ENCODE measurements at places on chromosomes 12 and 14.

DNA sequence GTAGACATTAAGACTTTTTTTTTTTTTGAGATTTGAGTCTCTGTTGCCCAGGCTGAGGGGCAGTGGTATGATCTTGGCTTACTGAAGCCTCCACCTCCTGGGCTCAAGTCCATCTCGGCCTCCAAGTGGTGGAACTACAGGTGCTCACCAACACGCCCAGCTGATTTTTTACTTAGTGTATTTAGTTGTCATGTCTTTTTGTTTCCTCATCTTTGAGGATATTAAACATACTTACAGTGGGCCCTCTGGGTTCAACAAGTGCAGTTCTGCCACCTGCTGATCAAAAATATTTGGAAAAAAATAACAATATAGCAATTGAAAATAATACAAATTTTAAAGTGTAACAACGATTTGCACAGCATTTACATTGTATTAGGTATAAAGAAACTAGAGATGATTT is 4.4 kb upstream of the B4GALNT1 start:
- DNase-seq: no peak

DNA sequence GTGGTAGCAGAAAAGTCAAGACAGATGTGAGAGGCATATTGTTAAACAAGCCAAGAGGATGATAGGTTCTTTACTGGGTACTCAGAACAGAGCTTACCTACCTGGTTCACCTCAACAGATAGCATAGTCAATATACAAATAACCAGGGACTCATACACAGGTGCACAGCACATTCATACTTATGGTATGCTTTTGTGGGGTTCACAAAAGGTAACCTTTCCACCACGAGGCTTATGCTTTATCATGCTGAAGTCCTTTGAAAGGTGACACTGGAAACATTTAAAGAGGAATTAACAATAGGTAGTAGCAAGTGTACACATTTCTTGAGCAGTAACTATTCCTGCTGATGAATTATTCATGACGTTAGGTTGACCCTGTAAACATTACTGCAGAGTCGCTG is 42.2 kb upstream of the MBIP start:
- no peak for DNase-seq

GRCh38 chr12:5593086-5593485 is 161.2 kb downstream of the NTF3 start:
- no peak for DNase-seq

- DNase-seq: no peak
Measured at GRCh38 chr12:115866909-115867525, 410.5 kb downstream of the MED13L start.

DNA sequence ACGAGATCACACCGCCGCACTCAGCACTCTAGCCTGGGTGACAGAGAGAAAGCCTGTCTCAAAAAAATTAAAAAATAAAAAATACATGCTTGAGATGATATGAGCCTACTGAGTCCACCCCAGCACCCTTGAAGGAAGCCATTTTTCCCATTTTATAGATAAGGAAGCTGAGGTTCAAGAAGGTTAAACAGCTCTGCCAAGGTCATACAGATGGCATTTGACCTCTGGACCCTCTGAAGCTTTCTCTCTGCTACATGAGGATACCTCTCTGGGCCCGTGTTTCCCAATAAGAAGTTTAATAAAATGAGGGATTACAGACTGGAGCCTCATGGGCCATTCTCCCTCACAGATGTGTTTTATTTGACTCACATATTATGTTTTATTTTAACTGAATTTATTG is 53.9 kb upstream of the PNMA1 start:
- no peak for DNase-seq

- DNase-seq: no peak
Measured at GRCh38 chr12:117686911-117687377, 281.8 kb downstream of the KSR2 start.

- DNase-seq: no peak
Measured at GRCh38 chr12:123717350-123717749, 5.2 kb downstream of the ATP6V0A2 start.

DNA sequence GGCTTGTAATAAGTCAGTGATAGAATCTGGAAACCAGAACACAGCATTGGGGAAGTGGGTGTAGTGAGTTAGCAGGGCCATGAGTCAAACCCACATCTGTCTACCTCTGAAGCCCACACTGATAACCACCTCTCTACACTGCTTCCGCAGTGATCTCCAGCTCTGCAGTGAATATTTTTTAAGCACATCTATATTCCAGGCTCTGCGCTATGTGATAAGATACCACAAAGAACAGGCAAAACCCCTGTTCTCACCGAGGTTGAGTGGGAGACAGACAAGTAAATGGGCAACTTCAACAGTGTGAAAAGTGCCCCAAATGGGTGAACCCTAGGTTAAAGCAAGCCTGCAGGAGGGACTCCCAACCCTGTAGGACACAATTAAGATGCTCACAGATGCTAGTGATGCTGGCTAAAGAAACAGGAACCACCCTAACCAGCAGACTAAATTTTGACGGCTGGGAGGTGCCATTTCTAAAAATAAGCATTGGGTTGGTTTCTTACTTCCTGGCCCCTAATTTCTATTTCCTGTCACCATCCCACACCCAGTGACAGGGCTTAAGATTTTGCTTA is 375.0 kb downstream of the DPF3 start:
- peak; percentile 53 for DNase-seq

DNA sequence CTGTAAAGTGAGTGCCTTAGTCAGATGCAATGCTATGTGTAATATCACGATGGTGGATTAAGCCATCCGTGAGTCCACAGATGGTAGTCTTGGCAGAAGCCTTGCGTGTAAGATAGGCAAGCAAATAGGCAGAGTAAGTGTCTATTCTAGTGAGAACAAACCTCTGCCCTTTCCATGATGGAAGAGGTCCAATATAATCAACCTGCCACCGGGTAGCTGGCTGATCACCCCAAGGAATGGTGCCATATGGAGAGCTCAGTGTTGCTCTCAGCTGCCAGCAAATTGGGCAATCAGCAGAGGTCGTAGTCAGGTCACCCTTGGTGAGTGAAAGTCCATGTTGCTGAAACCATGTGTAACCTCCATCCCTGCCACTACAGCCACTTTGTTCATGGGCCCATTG is 371.2 kb upstream of the LRFN5 start:
- DNase-seq: no peak

DNA sequence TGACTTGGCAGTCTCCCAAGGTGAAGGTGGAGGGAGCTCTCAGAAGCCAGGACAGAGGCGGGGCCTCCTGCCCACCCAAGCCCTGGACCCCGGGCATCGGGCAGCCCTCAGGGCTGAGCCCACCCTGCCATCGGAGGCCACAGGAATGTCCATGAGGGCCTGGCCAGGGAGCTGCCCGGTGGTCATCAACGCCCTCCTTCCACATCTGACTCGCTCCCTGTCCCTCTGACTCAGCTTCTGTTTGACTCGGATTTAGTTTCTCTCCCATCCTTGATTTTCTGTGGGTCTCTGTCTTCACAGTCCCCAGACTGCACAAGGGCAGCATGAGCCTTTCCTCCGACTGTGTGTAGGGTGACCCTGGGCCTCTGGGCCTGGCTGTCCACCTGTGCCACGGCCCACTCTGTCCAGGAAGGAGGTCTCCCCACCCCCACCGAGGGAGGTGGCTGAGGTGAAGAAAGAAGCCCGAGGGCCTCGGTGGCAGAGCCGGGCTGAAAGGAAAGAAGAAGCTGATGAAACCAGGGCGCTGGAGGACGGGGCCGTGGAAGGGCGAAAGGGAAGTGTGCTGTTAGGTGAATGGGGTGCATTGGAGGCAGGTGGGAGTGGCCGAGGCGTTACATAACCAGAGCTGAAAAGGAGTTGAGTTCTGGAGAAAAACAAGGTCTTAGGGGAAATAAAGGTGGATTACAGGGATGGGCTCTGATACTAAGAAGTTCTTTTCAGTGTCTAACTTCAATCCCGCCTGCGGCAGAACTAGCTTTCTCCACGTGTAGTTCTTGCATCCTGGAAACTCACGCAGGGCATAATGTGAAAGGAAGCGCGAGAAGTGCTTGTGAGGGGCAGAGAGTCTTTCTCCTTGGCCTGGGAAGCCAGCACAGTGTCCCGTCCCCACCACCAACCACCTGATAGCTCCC is 16.7 kb upstream of the TMEM106C start:
- DNase-seq: no peak

DNA sequence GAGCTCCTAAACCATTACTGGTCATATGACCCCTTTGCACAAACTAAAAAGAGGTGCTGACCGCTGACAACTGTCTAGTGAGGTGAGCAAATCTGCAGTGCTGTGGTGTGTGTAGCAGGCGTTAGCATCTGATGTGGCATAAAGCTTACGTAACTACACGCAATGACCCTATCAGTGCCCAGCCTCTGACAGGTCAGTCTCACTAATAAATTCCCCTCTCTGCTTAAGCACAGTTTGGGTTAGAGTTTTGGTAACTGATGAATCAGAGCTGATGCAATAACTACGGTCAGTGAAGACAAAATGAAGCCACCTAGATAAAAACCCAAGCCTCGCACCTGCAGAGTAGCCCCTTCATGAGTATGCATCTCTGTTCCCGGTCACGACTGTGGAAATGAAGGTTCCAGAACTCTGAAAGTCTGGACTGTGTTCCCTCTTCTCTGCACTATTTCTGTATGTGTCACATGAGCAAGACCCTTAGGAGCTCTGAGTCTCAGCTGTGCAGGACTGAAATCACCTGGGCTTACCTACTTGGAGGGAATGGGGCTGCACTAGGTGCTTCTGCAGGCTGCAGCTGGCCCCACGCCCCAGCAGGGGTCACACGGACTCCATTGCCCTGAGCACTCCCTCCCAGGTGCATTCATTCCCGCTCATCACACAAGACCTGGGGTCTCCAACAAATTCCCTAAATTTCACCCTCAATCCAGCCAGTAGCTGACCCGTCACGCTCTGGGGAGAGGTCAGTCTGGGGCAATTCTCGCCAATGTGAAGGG is 54.4 kb downstream of the RIMBP2 start:
- DNase-seq: no peak

- peak; percentile 12 for DNase-seq
Measured at GRCh38 chr12:22101749-22102243, 55.8 kb downstream of the CMAS start.

- DNase-seq: no peak
Measured at GRCh38 chr14:23067847-23068788, 10.8 kb upstream of the CDH24 start.

DNA sequence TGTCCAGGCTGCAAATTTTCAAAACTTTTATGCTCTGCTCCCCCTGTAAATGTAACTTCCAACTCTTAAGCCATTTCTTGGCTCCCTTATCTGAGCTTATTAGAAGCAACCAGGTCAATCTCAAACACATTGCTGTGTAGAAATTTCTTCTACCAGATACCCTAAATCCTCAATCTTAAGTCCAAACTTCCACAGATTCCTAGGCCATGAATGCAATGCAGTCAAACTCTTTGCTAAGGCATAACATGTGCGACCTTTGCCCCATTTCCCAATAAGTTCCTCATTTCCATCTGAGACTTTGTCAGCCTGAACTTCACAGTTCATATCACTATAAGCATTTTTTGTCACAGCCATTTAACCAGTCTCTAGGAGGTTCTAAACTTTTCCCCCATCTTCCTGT is 64.5 kb downstream of the TMTC3 start:
- DNase-seq: no peak

DNA sequence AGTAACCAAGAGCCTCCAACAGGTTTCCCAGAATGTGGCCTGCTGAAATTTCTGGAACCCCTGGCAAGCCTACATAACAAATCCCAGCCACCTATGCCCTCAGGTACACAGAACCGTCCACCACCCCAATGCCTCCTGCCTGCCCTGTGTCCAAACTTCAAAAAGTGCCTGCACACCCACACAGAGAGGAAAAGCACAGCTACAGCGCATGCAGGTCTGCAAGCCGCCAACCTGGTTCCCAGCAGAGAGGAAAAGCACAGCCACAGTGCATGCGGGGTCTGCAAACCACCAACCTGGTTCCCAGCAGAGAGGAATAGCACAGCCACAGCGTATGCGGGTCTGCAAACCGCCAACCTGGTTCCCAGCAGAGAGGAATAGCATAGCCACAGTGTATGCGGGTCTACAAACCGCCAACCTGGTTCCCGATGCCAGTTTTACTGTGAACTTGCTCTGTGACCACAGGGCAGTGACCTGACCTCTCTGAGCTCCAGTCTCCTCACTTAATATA is 113.5 kb downstream of the SCARB1 start:
- no peak for DNase-seq

DNA sequence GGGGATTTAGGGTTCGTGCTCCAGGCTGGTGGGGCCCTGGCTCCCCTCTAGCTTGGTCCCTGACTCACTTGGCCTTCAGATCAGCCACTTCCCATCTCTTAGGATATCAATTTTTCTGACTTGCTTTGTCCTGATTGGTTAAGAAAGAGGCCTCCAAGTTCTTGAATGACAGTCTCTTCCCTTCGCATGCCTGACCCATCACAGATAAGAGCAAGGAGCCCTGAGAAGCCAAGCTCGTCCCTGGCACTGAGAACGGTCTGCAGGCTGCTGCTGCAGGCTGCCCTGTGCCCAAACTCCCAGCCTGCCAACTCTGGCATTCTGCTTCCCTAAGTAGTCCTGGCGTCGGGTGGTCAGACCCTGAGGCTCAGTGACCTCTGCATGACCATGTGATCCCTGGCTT is 794 bp upstream of the LRTM2 start:
- DNase-seq: no peak

GRCh38 chr14:29446971-29447370 is 480.7 kb downstream of the PRKD1 start:
- no peak for DNase-seq

GRCh38 chr14:90242444-90242843 is 13.9 kb upstream of the PSMC1 start:
- no peak for DNase-seq

DNA sequence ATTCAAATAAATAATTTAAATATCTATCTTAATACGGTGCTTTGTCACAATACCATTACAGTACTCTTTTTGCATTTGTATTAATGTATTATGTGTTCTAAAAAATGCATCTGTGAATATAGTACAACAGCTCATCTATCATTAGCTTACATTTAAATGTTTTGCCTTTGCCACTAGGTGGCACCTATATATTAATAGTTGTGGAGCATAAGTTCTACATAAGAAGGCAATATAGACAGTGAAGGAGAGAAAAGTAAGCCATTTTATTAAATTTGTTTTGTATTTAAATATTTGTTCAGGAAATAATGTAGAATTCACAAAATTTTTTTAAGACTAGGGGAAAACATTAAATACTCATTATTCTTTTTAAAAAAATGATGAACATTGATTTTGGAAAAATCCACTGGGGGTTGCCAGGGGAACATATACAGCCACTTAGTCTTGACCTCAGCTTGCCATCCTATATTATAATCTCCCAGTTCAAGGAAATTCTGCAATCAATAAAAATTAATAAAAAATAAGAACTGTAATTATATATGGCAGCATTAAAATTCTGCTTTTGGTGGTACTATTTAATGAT is 9.8 kb downstream of the CCER1 start:
- DNase-seq: no peak

GRCh38 chr14:71311061-71311460 is 403.8 kb downstream of the PCNX1 start:
- no peak for DNase-seq

DNA sequence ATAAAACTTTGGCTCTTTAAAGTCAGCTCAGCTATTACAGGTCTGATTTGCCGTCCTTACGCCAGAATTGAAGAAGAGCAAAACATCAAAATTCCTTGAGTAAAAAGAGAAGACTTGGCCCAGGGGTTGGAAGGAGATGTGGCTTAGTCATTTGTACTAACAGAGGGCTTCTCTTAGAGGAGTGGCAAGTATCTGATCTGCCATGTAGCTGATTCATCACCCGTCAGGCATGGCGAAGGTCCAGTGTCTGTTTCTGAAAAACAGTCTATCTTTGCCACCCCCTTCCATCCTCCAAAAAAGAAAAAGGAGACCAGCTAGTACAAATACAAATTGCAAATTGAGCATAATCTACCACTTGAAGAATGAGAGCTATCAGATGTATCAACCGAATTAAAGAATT is 91.9 kb downstream of the RAD52 start:
- DNase-seq: no peak
